ENCODE measurements at places on chromosomes 4 and X. TPM values are rescaled to one million over a fixed set of nuclear protein-coding genes. Genes with fewer than 3 reads are reported as not detected.

The ETDA gene
- total RNA-seq, result not detected

The PCSK1N gene
- not detected for total RNA-seq

The ADGRG4 gene
- not detected for total RNA-seq

The TASL gene
- total RNA-seq, result not detected

The SLC2A9 gene
- 0.56 TPM for total RNA-seq

The ADH6 gene
- not detected for total RNA-seq

DNA sequence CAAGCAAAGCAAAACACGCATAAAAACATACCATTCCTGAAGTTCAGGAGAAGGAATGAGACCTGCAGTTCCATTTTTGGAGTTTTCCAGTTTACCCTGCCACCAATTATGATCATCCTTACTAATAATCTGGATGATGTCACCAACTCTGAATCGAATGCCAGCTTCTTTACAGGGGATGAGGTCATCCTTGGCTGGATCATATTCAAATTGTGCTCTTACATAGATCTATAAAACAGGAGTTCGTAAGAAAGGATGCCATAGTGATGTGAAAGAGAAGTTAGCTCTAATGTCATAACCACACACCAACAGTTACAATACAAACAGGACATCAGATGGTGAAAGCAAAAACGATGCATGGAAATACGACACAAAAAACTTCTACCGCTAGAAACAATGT, 106.5 kb downstream of the NYX start:
- peak; percentile 69 for DNase-seq

GRCh38 chr4:151882072-151882803, 121.4 kb upstream of the GATB start:
- no peak for DNase-seq

DNA sequence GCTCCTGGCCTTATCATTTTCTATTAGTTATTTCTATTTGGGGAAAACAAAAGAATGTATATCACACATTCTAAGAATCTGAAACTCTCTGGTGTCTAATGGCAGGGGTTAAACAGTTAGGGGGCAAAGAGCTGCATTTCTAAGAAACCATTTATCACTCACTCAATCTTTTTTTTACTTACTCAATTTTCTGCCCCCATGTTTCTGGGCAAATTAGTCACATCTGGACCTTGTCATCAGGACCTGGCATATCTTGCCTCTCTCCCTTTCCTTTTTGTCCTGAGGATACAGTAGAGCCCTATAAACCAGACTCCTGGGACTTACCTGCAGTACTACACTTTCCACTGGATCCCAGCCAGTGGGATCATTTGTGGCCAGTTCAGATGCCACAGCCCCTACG, 89.1 kb downstream of the ANXA3 start:
- no peak for DNase-seq

DNA sequence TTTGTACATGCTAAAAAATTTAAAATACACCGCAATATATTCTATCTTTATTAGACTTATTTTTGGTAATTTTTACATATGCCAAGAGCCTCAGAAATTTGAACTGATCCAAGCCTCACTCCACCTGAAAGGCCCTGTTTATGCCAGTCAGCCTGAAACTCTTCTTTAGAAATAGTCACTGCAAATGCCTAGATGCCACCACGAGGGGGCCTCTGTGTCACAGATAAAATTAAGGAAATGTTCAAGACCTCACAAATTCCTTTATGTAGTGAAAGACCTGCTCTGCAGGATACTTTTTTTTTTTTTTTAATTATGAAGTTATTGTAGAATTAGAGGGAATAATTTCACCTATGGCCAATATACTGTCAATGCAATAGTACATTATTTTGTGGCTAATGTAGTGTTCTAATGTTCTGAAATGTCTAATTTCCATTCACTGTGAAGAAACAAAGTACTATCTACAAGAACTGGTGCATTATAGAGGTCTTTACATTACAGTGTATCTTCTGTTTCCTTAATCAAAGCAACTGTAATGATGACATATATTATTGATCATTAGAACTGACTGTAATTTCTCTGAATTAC, 69.8 kb downstream of the DTHD1 start:
- peak; percentile 10 for DNase-seq

GRCh38 chr4:38752941-38753806, 29.6 kb downstream of the TLR10 start:
- peak; percentile 99 for DNase-seq

DNA sequence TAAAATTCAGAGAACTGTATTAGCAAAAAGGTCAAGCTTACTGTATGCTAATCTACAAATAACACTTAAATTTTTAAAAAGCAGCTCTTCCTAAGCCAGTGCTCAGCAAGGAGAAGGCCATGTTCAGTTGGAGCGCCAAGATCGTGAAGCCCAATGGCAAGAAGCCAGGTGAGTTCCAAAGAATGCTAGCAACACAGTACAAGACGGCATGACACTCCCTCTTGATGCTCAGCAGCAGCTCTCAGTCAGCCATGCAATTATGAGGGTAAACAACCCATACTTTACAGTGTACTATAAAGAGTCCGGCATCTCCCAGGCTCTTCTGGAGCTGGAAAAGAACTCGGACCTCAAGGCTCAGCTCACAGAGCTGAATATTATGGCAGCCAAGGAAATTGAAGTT, 34.9 kb downstream of the STX18 start:
- DNase-seq, result no peak

DNA sequence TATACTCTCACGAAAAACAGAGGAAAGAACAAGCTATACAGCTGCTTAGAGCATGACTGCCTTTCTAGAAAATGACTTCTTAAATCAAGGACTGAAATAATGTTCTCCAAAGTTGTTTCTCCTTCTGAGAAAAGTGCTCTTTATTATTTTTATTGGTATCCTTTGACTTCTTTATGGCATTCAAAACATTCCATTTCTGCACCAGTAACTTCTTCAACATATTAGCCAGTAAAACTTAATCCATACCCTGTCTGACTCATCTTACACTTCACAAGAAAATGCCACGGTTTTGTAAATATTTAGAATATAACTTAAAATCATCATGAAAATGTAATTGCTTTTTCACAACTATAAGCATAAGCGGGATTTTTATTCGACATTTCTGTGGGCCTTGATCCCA, 180.4 kb downstream of the NR3C2 start:
- peak; percentile 1 for DNase-seq

- no peak for DNase-seq
Observed at GRCh38 chr4:95898226-95898625, 58.3 kb downstream of the PDHA2 start.

DNA sequence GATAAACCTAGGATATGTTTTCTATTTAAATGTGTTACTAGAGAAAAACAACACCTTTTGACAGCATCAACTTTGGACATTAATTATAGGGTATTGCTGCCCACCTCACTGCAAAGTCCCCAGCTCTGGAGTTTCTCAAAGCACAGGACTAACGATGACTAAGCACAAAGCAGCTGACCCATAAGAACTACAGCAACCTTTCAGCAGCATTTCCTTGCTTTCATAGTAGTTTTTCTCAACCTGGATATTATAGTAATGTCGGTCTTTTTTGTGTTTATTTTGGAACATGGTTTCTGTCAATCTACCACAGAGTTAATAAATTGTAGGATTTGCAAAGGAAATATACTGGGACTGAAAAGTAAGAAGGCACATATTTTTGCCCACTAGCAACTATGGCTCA, 21.5 kb downstream of the HHIP start:
- no peak for DNase-seq

DNA sequence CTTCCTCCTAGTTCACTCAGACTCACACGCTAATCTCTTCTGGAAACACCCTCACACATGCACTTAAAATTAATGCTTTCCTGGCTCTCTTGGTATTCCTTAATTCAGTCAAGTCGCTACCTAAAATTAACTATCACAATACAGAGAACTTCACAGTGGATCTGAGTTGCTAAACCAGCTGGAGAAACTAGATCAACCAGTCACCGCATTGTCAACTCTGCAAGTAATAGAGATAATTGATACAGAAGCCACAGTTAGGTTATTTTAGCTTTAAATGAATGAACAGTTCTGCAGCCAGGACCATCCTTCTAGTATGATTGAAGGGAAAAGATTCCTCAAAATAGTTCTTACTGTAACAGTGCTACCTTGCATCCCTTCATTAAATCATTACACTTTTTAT, 6.0 kb upstream of the TBC1D9 start:
- no peak for DNase-seq

- no peak for DNase-seq
Observed at GRCh38 chr4:61198686-61199085, 1.4 kb upstream of the ADGRL3 start.

DNA sequence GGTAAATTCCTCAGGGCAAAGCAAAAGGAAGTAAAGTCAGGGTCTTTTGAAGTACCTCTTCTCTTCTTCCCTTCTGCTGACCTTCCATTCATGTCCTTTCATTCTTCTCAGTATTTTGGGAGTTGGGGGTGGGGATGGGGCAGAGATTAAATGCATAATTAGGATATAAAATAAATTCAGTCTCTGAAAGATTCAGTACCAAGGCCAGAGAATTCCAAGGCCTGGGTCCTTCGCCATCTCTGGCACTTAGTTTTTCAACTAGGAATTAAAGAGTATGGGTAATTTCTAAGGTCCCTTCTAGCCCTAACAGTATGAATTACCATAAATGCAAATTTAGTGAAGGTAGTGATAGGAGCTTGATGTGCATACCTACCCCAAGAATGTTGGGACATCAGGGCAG, 47.9 kb downstream of the TEX13B start:
- no peak for DNase-seq

DNA sequence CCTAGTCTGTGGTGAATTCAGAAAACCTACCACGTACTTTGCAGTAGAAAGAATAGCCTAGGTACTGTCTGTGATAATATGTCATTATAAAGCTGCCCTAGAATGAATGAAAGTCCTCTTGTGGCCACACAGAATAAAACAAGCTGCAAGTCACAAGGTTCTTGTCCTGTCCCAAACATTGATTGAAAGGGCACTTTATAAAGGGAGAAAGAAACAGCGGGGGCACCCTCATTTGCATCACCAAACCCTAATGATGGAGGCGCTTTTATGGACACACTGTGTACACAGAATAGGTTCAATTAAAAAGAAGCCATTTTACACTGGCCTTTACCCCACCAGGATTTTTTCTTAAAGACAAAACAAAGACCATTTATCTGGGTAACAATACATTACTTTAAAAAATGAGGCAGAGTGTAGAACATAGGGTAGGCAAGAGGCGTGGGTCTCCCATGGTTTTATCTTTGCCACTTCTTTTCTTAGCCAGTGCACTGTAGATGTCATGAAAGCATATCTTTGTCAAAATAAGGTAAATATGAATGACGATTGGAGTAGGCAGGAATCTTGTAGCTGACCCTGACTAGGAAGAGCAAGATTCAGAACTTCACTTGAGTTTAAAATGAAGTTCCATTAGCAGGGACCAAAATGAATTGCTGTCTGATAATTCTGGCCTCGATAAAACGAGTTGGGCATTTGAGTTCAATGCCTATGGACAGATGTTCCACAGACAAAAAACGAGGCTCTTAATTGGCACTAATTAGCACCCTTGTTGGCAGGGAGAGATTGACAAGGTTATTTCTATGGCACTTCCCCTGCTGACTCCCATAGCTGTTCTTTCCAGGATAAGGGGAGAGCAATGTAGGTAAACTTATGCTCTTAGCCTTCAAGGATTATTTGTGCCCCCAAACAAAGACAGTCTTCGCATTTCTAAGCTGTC, 365.1 kb downstream of the AFF2 start:
- no peak for DNase-seq

- DNase-seq, result no peak
Observed at GRCh38 chr4:2272828-2273120, 10.9 kb upstream of the MXD4 start.

DNA sequence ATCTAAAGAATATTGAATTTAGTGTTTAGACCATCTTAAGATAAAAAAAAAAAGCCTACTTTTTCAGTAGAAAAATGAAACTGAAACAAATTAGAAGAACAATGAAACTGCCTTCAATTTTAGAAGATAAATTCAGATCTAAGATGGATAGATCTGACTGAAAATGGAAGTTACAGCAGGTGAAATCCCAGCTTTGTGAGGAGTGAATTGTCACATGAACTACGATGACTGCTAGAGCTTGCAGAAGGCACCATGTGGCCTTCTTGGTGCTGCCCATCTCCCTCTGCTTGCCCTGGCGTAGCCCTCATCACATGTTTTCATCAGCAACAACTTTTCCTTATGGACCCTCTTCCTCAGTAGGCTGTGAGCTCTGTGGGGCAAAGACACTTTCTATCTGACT, 51.4 kb upstream of the EMCN start:
- no peak for DNase-seq

DNA sequence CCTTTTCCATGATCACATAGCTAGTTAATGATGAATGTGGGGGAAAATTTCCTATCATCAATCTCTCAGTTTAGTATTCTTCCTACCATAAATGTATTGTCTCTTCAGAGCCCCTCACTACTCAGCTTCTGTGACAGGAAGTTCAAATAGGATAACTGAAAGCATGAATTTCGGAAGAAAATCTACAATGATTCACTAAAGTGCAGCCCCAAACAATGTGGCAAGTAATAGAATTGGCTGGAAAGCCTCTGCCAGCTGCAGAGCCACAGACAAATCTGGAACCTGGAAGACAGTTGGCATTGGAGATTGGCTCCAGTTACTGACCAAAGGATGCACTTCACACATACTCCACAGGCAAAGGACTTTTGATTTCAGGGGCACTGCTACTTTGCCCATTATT, 35.2 kb downstream of the EGF start:
- no peak for DNase-seq

DNA sequence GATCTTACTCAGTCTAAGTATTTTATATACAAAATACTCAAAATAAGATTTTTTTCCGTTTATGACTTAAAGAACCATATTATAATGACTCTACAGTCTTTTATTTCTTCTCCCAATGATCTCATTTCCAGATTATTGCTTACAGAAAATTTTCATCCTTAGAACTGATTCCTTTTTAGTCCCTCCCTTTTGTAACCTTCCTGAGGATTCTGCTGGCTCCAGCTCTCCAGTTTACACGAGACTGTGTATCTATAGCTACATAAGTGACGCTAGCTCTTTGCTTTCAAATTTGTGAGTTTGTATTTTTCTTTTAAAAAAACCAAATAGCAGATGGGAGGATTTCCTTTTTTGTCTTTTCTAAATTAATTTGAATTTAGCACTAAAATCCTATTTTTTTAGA, 24.0 kb downstream of the FHDC1 start:
- DNase-seq, result no peak

DNA sequence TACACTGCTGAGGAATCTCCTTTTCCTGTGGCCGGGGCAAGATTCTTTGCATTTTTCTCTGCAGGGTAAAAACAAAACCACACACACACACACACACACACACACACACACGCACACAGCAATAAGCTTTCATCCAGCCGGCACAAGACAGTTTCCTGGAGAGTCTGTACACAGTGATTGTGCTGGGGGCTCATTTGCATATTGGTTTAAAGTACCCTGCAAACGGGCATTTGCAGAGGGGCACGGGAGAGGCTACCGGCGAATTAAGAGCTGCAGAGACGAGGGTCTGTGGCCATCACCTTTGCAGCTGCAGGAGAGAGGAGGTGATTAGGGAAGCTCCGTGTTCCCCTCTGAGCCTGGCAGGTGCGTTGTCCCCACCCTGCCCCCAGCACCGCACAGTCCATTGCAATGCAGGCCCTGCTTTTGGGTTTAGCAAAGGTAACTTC, 219.9 kb downstream of the SHOX start:
- no peak for DNase-seq

- no peak for DNase-seq
Observed at GRCh38 chr4:30956916-30957315, 236.7 kb downstream of the PCDH7 start.
